ENCODE measurements at places on chromosomes 2 and 18. TPM values are rescaled to one million over a fixed set of nuclear protein-coding genes. Genes with fewer than 3 reads are reported as not detected.

Gene INHA
- total RNA-seq, result not detected

Gene CCDC150
- total RNA-seq, result 3.2 TPM

Gene CYP27A1
- total RNA-seq, result 42.8 TPM

Gene FZD7
- total RNA-seq, result 55.2 TPM

Gene BOLL
- not detected for total RNA-seq

Gene UGT1A4
- total RNA-seq, result 3.8 TPM

Gene TXNL4A
- total RNA-seq, result 40.1 TPM

Gene SPC25
- 1.2 TPM for total RNA-seq

Gene BMP10
- not detected for total RNA-seq

Gene STARD6
- total RNA-seq, result 0.69 TPM

Gene PLEK
- not detected for total RNA-seq

Gene EIPR1
- 70.8 TPM for total RNA-seq

Gene SETBP1
- 17.9 TPM for total RNA-seq

Gene ZNG1B
- 45.8 TPM for total RNA-seq

Gene CRYGD
- total RNA-seq, result not detected

Gene AFF3
- not detected for total RNA-seq

Gene IL36G
- not detected for total RNA-seq

Gene SH3RF3
- total RNA-seq, result under 0.01 TPM

Gene SLC9A4
- 7.6 TPM for total RNA-seq

Measured in renal cortical epithelial cell (primary cell).